ENCODE measurements at places on chromosomes 1 and 21. TPM values are rescaled to one million over a fixed set of nuclear protein-coding genes. Genes with fewer than 3 reads are reported as not detected.

DNA sequence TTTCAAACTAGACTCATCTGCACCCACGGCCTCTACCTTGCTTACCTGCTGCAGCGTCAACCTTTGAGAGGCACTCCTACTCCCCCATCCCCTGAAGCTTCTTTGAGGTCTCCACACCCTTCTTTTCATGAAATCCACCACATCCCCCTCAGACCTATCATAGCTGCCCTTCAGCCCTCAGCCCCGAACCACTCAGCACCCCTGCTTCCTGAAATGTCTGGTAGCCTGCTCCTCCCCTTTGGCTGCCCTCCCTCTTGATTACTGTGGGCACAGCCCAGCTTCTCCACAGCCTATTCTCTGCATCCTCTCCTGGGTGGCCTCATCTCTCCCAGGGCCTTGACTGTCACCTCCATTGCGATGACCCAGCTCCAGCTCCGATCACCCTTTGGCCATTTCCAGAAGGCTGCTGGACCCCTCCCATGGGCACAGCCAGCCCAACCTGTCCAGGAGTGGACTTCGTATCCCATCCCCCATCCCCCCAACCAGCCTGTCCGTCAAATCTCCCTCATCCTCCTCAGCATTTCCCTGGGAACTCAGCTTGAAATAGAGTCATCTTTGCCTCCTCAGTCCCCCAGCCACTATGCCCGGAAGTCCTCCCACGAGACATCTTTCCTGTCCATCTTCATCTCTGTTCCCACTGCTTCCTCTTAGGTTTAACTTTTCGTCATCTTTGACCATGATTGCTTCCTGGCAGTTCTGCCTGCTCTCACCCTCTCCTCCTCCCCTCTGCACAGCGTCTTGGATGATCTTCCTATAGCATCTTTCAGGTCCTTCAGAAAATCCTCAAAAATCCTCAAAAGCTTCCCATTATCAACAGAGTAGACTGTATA lies 6.1 kb upstream of the ADORA1 start:
- DNase-seq: peak; percentile 34

DNA sequence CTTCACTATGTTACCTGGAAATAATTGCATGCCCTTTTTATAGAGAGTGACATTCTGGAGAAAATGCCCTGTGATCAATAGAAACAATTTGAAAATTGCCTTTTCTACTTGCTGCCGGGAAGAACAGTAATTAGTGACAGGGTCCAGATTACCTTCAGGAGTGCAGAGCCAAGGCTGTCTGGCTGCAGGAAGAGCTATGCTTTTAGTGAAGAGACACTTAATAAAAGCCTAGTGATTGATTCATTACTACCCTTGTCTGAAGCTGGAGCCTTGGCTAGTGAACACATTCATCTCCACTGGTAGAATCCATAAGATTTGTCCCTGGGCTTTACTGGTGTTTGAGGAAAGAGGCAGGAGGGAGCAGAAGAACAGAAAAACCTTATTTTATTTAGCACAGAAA lies 12.9 kb upstream of the DNASE2B start:
- DNase-seq: no peak

CLEC20A gene
- not detected for total RNA-seq

DNA sequence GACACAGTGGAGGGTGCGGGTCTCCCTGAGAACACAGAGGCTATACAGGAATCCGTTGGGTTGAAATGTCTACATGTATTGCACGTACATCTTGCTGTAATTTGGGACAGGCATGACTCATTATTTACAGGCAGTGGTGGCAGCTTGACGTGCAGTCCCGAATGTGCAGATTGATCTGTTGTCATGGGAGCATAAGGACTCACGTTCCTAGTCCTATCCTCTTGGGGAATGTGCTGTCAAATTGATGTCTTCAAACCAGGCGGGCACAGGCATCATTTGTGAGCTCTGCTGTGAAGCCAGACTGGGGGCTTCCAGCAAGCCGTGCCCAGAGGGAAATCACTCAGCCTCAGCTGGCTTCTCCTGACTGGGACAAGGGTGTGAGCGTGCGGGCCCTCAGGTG lies 40.5 kb downstream of the S100B start:
- DNase-seq: no peak

LAMTOR5 gene
- 145 TPM for total RNA-seq

MNDA gene
- total RNA-seq: not detected

Data from SJSA1 (cell line).